AG08396 (cell line): ENCODE measurements at places on chromosomes 2 and 18.

DNA sequence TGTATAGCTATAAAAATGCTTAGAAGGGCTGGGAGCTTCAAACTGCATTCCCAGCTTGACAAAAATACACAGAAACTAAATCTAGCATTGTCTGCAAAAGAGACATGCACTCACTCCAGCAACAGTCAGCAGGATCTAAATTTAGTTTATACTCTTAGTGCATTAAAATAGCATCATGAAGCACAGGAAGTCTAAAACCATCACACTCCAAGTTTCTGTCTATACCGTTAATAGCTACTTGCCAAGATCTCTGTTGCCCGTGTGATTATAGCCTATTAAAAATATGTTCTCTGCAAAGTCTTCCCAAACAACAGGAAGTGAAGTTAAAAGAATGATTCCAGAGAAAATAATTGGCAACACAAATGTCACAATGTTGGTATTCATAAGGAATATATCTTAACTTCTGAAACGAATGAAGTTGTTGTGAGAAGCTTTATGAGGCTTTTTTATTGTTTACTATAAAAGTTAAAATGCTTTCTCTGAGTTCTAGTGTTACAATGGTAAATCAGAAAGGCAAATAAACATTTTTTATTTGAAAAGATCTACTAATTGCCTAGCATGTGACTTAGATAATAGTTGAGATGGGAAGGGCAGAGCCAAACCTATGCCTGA is 184.2 kb downstream of the ZNF385B start:
- DNase-seq, result no peak

GRCh38 chr18:35022426-35023001 is 18.7 kb upstream of the MAPRE2 start:
- no peak for DNase-seq

DNA sequence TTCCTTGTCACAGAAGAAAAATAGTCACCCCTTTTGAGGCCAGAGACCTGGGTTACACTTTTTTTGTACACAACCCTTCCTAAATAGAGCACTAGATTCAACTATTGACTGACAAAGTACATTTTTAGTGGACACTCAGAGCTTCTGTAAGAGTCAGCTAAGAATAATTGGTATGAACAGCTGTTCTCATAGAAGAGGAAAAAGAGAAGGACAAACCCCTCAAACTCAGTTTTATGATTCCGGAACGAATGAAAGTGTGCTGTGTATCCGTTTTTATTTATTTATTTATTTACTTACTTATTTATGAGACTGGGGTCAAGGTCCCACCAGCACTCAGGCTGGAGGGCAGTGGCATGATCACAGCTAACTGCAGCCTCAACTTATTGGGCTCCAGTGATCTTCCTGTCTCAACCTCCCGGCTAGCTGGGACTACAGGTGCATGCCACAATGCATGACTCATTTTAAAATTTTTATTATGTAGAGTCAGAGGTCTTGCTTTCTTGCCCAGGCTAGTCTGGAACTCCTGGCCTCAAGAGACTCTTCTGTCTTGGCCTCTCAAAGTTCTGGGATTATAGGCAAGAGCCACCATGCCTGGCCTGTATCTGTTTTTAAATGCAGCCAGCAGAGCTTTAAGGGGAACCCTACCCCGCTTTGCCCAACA is 36.0 kb upstream of the FZD5 start:
- no peak for DNase-seq

DNA sequence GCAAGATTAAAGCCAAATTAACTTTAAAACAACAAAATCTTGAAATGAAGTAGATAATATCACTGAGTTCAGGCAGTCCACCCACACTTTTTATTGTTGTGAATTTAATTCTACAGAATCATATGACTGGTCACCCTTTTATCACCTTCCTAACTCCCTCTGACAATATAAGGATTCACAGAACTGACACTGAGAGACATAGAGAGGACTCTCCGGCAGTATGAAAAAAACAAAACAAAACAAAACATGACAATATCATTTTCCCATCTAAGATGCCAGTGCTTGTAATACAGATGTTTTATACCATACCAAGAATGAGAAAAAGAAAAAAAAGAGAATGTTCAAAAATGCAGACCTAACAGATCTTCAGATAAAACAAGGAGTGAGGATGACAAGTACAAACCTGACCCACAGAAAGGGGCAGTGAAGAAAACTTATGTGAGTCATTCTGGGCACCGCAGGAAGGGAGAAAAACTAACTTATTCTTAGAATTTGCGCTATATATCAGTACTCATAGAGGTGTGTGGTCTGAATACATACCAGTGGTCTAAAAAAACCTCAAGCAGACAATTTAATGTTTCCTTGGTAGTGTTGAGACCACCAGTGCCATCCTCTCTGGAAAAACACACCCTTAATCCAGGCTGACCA is 136.6 kb downstream of the ZAP70 start:
- DNase-seq, result no peak

GRCh38 chr2:136858656-136859055 is 93.3 kb downstream of the THSD7B start:
- no peak for DNase-seq

- DNase-seq, result no peak
Observed at GRCh38 chr2:26877276-26877675, 29.3 kb downstream of the DPYSL5 start.

DNA sequence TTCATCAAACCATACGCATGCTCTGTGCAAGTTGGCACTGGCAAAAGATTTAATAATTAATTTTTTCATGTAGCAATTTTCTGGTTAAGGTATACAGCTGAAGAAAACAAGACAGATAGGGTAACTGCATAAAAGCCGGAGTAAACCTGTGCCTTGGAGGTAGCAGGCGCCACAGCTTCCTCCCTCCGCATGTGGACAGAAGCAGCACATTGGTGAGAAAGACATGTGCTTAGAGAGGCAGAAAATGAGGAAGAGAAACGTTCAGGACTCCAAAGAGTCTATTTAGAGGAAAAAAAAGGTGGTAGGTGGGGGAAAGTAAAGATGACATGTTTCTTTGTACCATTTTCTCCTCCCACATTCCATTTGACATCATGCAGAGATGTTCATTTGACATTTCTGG is 9.3 kb downstream of the ST6GAL2 start:
- no peak for DNase-seq

DNA sequence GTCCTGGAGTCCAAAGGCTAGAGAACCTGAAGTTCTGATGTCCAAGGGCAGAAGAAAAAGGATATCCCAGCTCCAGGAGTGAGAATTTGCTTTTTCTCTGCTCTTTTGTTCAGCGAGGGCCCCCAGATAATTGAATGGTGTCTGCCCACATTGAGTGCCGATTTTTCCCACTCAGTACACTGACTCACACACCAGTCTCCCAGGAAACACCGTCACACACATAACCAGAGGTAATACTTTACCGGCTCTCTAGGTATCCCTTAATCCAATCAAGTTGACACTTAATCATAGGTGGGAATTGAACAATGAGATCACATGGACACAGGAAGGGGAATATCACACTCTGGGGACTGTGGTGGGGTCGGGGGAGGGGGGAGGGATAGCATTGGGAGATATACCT is 161.5 kb downstream of the WDR7 start:
- DNase-seq, result no peak

- no peak for DNase-seq
Observed at GRCh38 chr18:58632552-58632951, 3.7 kb upstream of the ALPK2 start.

DNA sequence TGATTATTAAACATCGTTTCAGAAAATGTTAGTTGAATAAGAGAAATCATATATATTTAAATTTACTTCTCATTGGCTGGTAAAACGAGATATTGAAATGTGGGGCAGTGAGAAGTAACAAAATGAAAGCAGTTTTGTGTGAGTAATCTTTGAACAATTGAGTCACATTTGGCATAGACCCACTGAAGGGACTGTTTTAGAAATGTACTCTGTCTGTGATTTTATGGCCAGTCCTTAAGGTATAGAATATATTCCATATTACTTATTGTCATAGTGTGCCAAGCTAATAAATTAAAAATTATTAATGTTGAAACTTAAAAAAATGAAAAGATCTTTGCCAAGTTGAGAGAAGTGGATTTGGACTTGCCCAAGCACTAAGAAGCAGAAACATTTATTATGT is 222.4 kb upstream of the COL3A1 start:
- no peak for DNase-seq

DNA sequence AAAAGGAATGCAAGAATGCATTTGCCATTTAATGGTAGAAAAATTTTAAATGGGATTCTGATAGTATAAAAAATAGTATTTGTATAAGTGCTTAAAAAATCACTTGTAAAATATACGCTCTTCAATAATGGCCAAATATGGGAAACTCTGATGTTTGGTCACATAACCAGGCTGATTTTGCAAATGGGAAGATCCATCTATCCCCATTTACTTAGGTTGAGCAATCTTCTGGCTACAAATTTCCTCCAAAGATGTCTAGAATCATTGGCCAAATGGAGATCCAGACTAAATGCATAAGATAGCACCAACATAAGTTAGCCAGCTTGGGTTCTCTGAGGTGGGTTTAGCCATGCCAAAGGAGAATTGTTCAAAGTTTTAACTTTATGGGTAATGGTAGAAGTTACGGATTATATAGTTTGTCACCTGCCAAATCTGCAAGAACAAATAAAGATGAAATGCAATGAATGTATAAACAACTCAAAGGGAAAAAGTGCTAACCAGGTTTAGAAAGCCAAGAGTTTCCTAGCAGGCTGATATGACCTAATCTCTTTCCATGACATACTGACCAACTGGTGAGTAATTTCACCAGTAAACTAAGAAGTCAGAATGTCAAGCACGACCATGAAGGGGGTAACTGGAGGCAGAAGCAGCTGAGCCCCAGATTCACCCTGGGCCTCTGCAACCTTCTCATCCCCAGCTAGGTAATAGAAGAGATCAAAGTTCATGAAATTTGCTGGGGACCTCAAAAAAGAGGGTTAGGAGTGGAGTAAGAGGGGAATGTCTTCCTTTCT is 10.0 kb downstream of the RHOB start:
- DNase-seq, result peak; percentile 65

- DNase-seq, result peak; percentile 54
Observed at GRCh38 chr2:232611559-232612218, 21.7 kb upstream of the EFHD1 start.

DNA sequence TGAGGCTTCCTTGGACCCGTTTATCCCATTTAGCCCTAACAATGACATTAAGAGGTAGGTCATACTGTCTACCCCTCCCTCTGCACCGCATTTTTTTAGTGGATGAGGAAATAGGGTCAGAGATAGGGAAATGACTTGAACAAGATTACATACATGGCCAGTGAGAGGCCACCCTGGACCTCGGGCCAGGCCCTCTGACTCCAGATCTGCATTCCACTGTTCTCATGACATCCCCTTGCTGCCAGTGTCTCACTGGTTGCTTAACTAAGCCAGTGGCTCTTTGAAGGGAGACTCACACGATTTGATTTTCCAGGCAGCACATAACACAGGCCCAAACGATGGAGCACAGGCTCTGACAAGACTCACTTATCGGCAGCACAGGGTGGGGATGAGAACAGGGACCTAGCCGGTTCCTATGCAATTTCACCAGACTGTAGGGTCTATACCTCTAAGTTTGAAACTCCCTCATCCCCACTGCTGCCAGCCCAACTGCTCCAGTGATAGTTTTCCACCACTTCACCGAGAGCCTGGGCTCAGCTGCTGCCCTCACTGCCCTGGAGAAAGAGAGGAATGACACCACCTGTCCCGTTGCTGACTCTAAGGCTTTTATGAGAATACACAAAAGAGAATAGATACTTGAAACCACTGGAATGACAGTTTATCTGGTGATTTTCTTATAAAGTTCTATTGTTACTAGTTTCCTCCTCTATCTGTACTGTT is 82.5 kb downstream of the TMEM247 start:
- DNase-seq, result no peak

GRCh38 chr18:33716061-33716683 is 138.2 kb downstream of the ASXL3 start:
- no peak for DNase-seq

GRCh38 chr18:27652480-27653121 is 467.5 kb upstream of the CHST9 start:
- no peak for DNase-seq

GRCh38 chr2:33383855-33384598 is 92.4 kb upstream of the RASGRP3 start:
- DNase-seq, result no peak

DNA sequence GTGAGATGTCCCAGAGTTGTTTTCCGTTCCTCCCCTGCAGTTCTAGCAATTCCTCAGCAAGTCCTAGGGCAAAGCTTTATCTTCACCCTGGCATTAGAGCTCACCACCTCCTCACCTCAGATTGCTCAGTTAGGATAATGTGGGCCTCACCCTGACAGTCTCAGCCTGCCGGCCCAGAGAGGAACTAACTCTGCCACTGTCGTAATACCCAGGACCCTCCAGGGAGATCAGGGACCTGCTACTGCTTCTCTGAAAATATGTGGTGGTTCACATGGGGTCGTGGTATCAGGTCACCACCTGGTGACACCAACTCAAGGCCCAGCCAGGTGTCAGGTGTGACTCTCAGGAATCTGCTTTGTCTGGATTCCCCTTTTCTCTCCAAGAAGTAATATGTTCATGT is 120.7 kb downstream of the FEZ2 start:
- no peak for DNase-seq

- peak; percentile 77 for DNase-seq
Observed at GRCh38 chr2:109173311-109174171, 44.5 kb downstream of the SH3RF3 start.

- DNase-seq, result no peak
Observed at GRCh38 chr2:64380853-64381527, 73.0 kb upstream of the LGALSL start.

DNA sequence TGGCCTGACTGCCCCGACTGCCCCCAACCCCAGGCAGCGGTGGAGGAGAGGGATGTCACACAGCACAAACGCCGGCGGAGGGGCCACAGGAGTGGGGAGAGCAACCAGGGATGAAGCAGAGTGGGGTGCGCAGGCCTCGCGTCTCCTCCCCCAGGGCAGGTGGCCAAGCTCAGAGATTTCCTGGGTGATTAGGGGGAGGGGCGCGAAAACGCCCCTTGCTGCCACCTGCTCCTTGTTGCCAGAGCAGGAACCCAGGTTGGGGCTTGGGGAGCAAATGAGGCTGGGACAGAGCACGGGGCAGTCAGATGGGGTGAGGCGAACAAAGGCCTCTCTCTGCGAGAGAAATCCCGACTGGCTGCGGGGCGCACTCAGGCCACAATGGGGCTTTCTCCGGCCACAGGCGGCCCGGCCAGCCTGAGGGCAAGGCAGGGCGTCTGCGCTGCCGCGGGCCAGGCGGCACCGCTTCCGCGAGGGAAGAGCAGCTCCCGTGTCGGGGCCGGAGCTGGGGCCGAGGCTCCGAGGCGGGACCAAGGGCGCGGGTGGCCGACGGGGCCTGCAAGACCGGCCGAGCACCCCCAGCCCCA is 11.5 kb downstream of the TEX44 start:
- no peak for DNase-seq

DNA sequence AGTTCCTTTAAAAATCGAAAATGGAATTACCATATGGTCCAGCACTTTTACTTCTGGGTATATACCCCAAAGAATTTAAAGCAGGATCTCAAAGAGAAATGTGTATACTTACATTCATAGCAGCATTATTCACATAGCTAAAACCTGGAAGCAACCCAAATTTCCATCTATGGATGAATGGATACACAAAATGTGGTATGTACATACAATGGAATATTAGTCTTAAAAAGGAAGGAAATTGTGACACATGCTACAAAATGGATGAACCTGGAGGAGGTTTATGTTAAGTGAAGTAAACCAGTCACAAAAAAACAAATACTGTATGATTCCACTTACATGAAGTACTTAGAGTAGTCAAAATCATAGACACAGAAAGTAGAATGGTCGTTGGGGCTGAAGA is 147.9 kb upstream of the LTBP1 start:
- no peak for DNase-seq
